ENCODE measurements at places on chromosomes 6 and 20.

- DNase-seq: no peak
These were observed 19.0 kb upstream of the TRDN start for GRCh38 chr6:123655521-123656306.

- no peak for DNase-seq
These were observed 10.0 kb downstream of the TMEM74B start for GRCh38 chr20:1174787-1175186.

DNA sequence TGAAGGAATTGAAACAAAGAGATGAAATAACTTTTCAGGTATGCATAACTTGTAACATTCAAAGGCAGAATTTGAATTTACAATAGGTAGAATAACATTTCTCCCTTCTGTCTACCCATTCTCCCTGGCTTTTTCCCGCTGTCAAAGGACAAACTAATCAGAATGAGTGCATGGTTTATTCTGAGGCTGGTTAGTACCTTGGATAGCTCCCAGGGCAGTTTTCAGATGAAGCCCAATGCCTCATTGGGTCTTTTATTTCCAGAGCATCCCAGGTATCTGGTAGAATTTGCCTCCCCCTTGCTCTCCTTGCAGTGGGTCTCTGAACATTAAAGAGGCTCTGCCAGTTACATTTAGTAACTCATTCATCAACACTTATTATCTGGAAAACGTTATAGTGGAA lies 665.5 kb downstream of the BCKDHB start:
- DNase-seq: no peak

DNA sequence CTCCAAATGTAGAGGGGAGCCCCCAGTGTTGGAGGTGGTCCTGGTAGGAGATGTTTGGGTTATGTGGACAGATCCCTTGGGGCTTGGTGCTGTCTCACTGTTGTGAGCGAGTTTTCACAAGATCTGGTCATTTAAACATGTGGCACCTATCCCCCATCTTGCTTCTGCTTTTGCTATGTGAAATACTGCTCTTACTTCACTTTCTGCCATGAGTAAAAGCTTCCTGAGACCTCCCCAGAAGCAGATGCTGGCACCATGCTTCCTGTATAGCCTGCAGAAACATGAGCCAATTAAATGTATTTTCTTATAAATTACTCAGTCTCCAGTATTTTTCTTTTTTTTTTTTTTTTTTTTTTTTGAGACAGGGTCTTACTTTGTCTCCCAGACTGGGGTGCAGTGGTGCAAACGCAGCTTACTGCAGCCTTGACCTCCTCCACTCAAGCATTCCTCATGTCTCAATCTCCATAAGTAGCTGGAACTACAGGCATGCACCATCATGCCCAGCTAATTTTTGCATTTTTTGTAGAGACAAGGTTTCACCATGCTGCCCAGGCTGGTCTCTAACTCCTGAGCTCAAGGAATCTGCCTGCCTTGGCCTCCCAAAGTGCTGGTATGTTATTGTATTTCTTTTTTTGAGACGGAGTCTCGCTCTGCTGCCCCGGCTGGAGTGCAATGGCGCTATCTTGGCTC lies 177.1 kb downstream of the ALDH8A1 start:
- DNase-seq: no peak

GRCh38 chr6:53410508-53411258 lies 61.9 kb upstream of the ELOVL5 start:
- peak; percentile 22 for DNase-seq

DNA sequence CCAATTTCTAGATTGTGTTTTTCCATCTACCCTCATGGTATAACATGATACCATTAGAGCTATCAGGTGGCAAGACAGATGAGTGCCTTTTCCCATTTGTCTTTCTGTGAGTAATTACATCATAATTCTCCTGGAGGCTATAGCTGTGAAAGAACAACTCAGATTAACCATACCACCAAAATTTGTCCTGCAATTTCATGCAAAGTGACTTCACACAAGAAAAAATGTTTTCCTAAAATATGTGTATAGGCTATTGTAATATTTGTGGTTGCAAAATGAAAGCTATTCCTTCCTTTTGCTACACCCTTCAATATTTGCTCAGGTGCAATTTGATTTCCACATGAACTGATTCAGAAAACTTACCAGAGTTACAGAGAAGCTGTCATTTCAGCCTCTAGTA lies 547.7 kb upstream of the ID4 start:
- DNase-seq: no peak

- peak; percentile 32 for DNase-seq
These were observed 285.8 kb upstream of the SUPT3H start for GRCh38 chr6:45663251-45664221.

- no peak for DNase-seq
These were observed 51.4 kb upstream of the BLCAP start for GRCh38 chr20:37579106-37579505.

DNA sequence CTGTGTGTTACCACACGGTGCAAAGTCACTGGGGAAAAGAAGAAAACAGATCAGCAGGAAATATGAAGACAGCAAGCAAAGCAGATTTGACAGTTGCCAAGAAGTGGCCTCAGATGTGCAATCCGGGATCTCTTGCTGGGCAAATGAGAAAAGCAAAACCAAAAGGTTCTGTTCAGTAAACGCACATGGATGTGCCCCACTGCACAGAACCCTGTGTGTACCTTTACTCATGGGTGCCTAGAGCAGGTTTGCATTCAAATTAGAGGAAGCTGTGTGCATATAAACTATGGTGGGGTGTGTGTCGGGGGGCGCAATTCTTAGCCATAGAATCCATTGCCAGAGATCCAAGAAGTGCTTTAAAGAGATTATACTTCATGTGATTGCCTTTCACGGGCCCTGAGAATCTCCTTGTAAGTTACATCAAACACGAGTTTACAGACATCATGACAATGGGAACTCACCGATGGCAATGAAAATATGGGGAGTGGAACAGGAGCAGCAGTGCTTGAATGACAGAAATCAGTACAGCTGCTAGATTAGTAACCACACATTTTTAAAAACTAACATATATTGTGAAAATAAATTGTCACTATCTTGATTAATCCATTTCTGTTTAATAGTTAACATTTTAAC lies 154.3 kb downstream of the ADGRG6 start:
- DNase-seq: no peak

- DNase-seq: no peak
These were observed 31.8 kb upstream of the EMILIN3 start for GRCh38 chr20:41398408-41398807.

GRCh38 chr6:45813943-45814342 lies 201.7 kb downstream of the CLIC5 start:
- no peak for DNase-seq

DNA sequence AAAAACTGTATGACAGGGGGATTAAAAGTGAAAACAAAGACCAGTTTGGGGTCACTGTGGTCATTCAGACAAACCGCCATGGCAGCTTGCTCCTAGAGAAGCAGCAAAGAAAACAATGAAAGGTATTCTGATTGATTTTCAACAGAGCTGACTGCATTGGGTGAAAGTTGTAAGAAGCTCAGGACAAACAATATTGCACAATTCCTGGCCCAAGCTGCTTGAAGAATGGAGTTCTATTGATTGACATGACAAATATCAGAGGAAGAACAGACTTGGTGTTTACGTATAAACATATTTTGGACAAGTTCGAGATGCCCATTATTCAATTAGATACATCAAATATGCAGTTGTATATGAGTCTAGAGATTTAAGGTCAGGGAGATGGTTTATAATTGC lies 62.0 kb downstream of the TRIM38 start:
- DNase-seq: no peak

DNA sequence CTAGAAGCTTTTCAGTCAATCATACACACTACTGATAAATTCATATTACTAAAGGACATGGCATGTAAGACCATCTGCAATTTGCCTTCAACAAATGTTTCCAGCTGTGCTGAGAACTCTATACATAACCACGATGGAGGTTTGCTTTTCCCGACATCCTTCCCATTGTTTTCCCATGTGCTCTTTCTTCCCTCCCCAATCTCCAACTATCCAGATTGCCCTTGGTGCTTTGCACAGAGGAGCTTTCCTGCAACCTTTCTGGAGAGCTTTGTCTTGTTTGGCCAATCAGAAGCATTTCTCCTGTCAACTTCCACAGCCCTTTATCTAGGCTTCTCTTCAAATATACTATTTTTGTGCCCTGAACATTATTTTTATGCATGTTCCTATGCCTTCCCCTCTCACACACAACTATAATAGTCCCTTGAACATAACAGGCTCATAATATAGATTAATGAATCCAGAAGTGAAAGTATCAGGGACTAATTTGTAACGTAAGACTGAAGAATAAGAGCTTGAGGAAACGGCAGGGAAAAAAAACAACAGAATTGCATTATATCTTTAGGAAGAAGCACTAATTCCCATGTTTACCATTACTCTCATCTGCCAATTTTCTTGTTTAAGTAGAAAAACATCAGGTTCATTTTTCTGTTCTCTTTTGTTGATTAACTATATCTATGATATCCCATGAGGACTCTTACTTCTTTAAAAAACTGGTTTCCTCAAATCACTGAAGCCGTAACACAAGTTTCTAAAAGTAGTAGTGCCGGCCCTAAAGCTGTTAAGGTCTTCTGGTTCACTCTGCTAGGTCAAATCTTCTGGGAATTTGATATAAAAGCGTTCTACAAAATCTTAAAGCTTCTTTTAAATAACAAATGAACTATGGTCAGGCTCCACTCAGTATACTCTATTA lies 20.1 kb downstream of the SMLR1 start:
- DNase-seq: no peak

GRCh38 chr20:42218621-42219374 lies 600.6 kb upstream of the CHD6 start:
- no peak for DNase-seq

DNA sequence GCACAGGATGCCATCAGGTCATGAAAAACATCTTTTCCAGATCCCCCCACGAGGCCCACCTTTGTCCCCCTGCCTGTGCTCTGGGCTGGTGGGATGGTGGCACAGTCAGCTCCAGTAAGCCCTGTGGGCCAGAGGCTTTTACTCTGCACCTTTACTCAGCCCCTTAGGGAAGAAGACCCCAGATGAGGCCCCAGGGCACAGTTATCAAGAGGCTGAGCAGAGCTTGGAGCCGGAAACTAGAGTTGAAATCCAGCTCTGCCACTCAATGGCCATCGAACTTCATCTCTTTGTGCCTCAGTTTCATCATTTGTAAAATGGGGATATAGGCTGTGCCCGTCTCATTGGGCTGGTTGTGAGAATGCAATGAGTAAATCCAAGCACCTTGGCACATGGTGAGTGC lies 81.7 kb upstream of the TOX2 start:
- no peak for DNase-seq

DNA sequence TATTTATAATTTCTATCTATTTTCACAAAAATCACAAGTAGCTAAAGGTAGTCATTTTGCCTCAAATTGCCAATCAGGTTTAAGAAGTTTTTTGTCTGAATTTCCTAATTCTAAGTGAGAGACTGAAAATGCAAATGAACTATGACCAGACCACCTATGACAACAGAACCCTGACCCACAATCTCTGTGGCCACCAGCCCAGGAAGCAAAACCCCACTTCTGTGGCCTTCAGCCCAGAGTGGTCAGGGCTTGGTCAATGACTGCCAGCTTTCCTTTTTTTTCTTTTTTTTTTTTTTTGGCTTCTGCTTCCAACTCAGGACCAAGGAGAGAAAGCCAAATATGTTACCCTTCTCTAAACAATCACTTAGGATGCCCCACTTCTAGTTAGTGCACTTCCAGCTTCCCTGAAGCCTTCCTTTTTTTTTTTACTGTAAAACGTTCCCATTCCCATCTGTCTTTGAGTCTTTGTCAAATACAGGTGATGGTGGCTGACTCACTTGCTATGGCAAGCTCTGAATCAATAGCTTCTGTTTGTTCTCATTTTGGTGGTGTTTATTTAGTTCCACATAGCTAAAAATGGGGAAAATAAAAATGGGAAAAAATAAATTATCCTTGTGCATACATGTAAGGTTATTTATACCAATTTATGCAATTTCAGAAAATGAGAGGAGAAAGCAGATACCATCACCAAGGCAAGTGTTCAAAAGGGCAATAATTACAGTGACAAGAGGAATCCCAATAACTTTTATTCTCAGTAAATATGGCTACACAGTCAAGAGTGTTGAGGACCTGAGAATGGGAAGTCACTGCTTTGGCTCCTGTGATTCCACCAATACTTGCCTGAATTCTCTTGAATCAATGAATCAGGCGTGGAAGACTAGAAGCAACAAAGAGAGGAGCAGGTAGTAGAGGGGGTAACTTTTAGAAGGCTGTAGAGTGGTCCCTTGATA lies 170.3 kb upstream of the PDE7B start:
- DNase-seq: no peak

DNA sequence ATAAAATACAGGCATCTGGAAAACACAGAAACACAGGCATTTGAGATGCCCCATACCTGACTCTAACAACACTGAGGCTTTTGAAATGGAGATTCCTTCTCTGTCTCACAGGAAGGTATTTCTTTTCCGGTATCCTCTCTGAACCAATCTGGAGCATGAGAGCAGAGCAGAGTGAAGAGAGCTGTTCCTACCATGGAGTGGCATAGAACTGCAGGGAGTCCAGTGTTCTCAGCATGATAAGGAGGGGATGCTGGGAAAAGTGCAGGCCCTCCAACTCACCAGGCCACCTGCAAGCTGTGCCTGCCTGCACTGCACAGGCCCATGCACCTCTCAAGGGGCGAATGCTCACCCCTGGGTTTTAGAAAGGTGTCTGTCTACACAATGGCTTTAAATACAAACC lies 89.2 kb downstream of the FOXA2 start:
- DNase-seq: no peak

- no peak for DNase-seq
These were observed 131.9 kb downstream of the MAP3K7 start for GRCh38 chr6:90454836-90455427.

DNA sequence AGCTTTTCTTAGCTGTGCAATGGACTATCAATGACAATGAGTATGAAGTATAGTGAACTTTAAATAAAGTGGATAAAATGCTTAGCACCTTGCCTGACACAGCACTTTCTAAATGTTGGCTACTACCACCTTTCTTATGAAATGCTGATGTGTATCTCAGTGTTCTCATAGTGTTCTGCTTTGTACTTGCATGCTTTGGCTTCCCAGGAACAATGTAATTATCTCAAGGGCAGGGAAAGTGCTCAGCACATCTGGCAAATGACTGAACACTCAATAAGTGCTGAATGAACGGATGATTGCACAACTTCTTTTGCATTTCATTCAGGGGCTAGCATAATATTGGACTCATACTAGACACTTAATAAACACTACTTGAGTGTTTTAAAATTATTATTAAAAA lies 28.2 kb upstream of the NOX3 start:
- DNase-seq: no peak

DNA sequence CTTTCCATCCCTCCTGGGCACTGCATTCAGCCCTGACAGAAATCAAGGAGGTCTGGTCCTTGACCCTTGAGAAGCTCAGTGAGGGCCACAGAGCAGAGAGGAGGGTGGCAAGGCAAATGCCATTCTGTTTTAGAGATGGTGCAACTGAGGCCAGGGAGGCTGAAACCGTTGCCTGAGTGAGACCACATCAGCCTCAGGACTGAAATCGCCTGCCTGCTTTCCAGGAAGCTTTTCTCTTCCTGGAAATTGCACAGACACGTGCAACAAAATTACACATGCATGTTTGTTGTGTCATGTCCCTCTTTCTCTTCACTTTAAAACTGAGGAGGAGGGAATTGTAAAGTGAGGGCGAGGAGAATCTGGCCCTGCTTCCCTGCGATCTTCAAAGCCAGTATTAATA lies 113.7 kb upstream of the PDE10A start:
- no peak for DNase-seq

GRCh38 chr6:17886891-17887290 lies 100.5 kb downstream of the KIF13A start:
- no peak for DNase-seq

GRCh38 chr6:156174031-156174890 lies 602.9 kb upstream of the ARID1B start:
- DNase-seq: peak; percentile 11

GRCh38 chr20:59144179-59144830 lies 19.3 kb upstream of the ZNF831 start:
- peak; percentile 48 for DNase-seq
